ENCODE measurements at places on chromosomes 6 and 20. TPM values are rescaled to one million over a fixed set of nuclear protein-coding genes. Genes with fewer than 3 reads are reported as not detected.

Gene EYS
- 0.91 TPM for polyA plus RNA-seq

Gene ADAM33
- polyA plus RNA-seq = not detected

Gene RAB44
- not detected for polyA plus RNA-seq

Gene TCP11
- polyA plus RNA-seq = 0.94 TPM

Gene ZNF512B
- 0.05 TPM for polyA plus RNA-seq

Gene COL10A1
- 0.09 TPM for polyA plus RNA-seq

Gene SLA2
- polyA plus RNA-seq = not detected

Gene SYCP2L
- 0.15 TPM for polyA plus RNA-seq

Gene SLC35F1
- 22.7 TPM for polyA plus RNA-seq

Gene CDSN
- polyA plus RNA-seq = not detected

Gene RAET1G
- polyA plus RNA-seq = not detected

Gene GPSM3
- polyA plus RNA-seq = not detected

Gene SLC17A9
- not detected for polyA plus RNA-seq

Gene RUNX2
- 1.8 TPM for polyA plus RNA-seq

Gene BPIFB1
- polyA plus RNA-seq = not detected

Gene C6orf163
- 2.4 TPM for polyA plus RNA-seq

Gene MACROD2
- polyA plus RNA-seq = 36.7 TPM

Gene MAP7
- 5.3 TPM for polyA plus RNA-seq

Gene RBPJL
- not detected for polyA plus RNA-seq

Gene CHRNA4
- 2.5 TPM for polyA plus RNA-seq

Gene TAF11
- polyA plus RNA-seq = 30.3 TPM

Gene TAAR1
- polyA plus RNA-seq = not detected

Gene PHACTR1
- polyA plus RNA-seq = 2.1 TPM

Gene GRM1
- polyA plus RNA-seq = 200 TPM

Gene PRL
- not detected for polyA plus RNA-seq

Gene CRISP2
- polyA plus RNA-seq = not detected

Gene MLN
- polyA plus RNA-seq = not detected

Gene GABRR1
- polyA plus RNA-seq = 0.85 TPM

Gene IL17A
- polyA plus RNA-seq = not detected

Gene PPIL6
- 18.1 TPM for polyA plus RNA-seq

Gene BFSP1
- 0.38 TPM for polyA plus RNA-seq

Gene CABLES2
- 1.8 TPM for polyA plus RNA-seq

Gene ZNF311
- polyA plus RNA-seq = 0.77 TPM

Gene SEMG1
- not detected for polyA plus RNA-seq

Gene GMEB2
- 0.35 TPM for polyA plus RNA-seq
